Suprapubic skin (tissue), 4 donors: ENCODE measurements at places on chromosomes 5 and 9. TPM values are rescaled to one million over a fixed set of nuclear protein-coding genes. Genes with fewer than 3 reads are reported as not detected.

The PCDHB16 gene
- 3.4 TPM for total RNA-seq

DNA sequence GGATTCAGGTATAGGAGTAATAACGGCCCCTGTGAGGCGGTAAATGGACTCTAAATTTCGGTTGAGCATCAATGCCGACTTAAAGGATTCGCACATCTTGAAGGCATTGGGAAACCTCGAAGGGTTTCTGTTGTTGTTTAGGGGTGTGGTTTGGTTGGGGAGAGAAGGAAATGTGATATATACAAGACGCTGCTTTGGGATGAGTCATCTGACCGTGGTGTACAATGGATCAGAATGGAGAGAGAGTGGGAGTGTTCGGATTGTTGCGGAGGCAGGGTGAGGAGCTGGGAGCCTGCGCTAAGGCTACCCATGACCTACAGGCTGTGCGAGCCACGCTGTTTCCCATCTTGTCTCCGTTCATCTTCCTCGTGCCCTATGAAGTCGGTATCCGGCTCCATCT, 60.4 kb upstream of the ERCC6L2 start:
- no peak for DNase-seq

DNA sequence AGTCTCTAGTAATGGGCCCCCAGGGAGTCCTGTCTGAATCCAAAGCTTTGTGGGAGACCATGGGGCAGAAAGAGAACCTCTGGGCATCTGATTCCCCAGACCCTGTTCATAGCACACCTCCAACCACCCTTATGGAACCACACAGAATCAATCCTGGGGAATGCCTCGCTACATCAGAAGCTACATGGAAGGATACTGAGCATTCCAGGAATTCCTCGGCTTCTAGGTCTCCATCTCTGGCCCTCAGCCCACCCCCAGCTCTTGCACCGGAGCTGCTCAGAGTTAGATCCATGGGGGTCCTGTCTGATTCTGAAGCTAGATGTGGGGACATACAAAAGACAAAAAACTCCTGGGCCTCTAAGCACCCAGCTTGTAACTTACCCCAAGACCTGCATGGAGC, 28.4 kb downstream of the VCP start:
- no peak for DNase-seq

The SLC25A2 gene
- total RNA-seq = 4.5 TPM

The SOHLH1 gene
- not detected for total RNA-seq

GRCh38 chr9:108703429-108703828, 152.4 kb downstream of the ACTL7B start:
- DNase-seq = no peak

- DNase-seq = peak; percentile 49
These were observed 13.0 kb upstream of the SCGB3A1 start for GRCh38 chr5:180604271-180604670.

DNA sequence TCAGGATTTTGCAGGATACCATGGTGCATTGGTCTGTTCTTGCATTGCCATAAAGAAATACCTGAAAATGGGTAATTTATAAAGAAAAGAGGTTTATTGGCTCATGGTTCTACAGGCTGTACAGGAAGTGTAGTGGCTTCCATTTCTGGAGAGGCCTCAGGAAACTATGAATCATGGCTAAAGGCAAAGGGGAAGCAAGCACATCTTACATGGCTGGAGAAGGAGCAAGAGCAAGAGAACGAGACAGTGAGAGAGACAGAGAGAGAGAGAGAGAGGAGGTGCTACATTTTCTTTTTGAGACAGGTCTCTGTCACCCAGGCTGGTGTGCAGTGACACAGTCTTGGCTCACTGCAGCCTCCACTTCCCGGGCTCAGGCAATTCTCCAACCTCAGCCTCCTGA, 43.9 kb downstream of the P4HA2 start:
- no peak for DNase-seq

The GLRX gene
- total RNA-seq = 151 TPM

GRCh38 chr5:124652514-124652819, 94.0 kb downstream of the ZNF608 start:
- DNase-seq = no peak

The RNF180 gene
- 16.5 TPM for total RNA-seq

- DNase-seq = no peak
These were observed 53.7 kb downstream of the CEP120 start for GRCh38 chr5:123369371-123369968.

- DNase-seq = no peak
These were observed 214.7 kb upstream of the NR4A3 start for GRCh38 chr9:99606957-99607356.

The BAAT gene
- 2.3 TPM for total RNA-seq

- no peak for DNase-seq
These were observed 98.5 kb downstream of the ARSB start for GRCh38 chr5:78886341-78887230.

DNA sequence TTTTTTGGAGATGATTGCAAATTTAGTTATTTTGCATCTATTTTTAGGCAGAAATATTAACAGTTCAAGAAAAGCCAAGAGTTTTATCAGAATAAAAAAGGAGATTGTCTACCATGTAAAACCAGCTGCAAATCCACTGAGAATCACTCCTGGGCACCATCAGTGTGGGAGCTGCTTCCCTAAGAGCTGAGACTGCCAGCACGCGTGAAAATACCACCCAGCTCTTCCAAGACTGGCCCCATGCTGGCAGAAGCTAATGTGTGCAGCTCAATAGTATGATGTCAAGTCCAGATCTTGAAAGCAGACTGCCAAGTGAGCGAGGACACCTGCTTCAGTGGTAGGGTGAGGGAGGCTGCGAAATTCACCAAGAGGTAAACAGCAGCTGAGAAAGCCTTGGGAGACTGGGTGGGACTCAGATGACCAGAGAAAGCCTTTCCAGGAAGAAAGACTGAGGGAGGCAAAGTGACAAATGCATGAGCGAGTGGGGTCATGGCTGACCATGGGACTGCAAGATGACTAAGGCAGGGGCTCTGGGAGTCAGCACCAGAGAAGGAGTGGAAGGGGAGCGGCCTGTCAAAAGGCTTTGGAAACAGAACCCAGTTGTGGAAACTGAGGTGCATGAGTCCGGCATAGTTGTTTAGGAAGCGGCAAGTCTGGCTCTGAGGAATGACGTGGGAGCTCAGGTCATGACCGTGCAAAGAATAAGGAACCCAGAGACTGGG, 200.9 kb downstream of the GADD45G start:
- DNase-seq = no peak
